Stimulated activated CD8-positive, alpha-beta memory T cell treated with anti-CD3 and anti-CD28 coated beads, Interleukin-2, amount 100 ng/mL, for 1 hour (primary cell): ENCODE measurements at places on chromosomes 7 and 10.

DNA sequence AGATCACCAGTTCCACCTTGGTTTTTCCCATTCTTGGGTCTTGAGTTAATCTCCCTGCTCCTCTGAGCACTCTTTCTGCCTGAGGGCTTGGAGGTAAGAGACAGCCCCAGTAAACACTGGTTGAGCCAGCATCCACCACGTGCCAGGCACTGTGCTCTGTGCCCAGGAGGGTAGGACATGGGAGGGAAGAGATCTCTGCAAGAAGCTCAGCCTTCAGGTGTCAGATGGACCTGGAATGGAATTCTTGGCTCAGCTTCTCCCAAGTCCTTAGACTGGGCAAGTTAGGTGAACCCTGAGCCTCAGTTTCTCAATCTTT is 2.5 kb downstream of the ZYX start:
- no peak for DNase-seq

GRCh38 chr10:71582019-71582418 is 137.6 kb downstream of the C10orf105 start:
- no peak for DNase-seq

DNA sequence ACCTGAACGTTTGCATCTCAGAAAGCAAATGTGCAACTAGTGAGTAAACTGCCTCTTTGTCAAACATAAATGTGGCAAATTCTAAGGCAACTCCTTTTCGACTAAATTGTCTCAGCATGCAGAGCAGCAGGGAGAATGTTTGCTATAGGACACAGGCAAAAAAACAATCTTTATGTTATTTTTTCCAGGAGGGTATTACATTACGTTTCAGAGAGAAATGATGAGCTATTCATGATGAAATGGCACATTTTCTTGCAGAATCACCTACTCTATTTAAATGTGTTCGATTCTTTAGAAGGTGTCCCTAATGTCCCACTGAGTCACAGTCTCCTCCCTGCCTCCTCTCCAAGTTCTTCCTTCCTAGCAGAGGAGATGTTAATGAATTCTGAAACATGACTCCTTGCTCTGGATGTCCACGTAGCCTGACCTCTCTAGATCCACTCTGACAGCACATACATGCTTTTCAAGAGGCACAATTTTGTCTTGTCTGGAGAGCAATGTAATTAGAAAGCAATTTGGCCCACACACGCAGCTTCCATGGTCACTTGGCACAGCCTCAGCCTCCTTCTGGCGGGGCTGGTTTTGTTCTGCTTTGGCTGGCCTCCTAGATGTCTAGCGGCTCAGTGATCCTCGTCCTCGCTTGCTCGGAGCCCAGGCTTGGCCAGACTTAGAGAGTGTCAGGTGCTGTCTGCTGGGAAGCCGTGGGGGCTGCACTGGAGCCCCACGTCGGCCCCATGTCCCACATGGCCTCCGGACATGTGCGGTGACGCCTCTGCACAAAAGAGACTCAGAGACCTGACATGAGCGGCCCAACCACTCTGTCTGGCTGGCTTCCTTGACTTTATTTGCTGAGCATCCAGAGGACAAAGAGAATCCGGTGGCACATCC is 125.7 kb upstream of the ZNF438 start:
- DNase-seq = no peak

DNA sequence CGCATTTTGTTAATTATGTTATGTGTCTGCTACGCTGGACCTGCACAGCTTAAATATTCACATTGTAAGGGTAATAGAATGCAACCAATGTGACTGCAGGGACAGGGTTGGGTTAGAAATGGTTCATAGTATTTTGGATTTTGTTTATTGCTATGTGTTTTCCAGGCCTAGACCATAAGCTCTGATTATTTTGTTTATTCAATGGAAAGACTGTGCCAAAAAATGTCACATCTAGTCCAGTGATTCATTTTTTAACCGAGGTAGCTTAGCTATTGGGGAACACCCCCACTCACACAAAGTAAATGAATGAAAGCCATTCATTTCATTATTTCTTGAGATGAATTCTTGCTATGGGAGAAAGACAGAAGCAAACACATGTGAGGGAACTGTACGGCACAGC is 516.5 kb upstream of the ANKRD30A start:
- DNase-seq = no peak

DNA sequence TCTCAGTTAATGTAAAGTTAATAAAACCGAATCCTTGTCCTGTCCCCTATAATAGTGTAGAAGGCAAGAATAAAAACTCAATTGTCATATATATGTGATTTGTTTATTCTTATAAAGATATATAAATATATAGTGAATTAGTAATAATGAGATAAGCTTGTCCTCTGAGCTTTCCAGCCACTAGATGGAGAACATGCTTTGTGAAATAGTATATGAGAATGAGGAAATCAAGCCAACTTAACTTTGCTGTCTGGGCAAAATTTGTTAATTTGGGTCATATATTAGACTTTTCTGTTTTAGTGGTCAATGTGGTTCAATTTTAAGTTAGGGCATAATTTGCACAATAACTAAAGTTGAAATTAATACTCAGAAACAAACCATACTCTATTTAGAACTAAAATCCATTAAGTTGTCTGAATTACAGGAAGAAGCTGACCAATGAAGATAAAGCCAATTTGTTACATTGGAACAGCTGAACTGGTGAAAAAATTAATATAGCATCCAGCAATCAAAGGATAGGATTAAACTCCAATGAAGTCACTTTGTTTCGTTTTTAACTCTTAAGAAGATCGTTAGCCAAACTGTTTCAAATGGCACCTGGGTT is 595.0 kb downstream of the ARL4A start:
- no peak for DNase-seq

GRCh38 chr10:35017608-35018007 is 72.5 kb downstream of the CUL2 start:
- no peak for DNase-seq

DNA sequence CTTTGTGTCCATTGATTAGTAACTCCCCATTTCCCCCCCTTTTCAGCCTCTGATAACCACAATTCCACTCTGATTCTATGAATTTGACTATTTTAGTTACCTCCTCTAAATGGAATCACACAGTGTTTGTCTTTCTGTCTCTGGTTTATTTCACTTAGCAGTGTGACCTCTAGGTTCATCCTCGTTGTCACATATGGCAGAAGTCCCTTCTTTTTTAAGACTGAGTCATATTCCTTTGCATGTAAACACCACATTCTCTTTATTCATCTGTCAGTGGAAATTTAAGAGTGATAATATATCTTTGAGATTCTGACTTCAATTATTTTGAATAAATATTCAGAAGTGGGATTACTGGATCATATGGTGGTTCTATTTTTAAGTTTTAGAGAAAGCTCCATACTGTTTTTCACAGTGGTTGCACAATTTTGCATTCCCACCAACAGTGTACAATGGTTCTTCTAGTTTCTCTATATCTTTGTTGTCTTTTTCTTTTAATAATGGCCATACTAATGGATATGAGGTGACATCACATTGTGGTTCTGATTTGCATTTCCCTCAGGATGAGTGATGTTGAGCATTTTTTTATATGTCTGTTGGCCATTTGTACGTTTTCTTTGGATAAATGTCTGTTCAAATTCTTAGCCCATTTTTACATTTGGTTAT is 126.1 kb upstream of the GRB10 start:
- DNase-seq = no peak

GRCh38 chr10:54372179-54372578 is 428.9 kb downstream of the PCDH15 start:
- DNase-seq = no peak

DNA sequence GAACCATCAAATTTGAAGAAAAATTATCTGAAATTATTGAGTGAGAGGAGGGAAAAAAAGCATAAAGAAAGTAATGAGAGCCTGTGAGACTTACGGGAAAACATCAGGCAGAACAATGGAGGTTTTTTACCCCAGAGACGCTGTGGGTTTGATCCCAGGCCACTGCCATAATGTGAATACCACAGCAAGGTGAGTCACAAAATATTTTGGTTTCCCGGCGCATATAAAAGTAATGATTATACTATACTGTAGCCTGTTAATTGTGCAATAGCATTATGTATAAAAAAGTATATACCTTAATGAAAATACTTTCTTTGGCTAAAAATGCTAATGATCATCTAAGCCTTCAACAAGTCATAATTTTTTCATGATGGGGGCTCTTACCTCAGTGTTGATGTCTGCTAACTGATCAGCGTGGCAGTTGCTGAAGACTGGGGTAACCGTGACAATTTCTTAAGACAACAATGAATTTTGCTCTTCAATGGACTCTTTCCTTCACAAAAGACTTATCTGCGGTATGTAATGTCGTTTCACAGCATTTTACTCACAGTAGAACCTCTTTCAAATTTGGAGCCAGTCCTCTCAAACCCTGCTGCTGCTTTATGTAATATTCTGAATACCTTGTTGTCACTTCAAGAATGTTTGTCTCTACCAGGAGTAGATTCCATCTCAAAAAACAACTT is 97.0 kb upstream of the FAM20C start:
- DNase-seq = no peak

GRCh38 chr7:91165846-91166230 is 98.4 kb upstream of the FZD1 start:
- DNase-seq = no peak

DNA sequence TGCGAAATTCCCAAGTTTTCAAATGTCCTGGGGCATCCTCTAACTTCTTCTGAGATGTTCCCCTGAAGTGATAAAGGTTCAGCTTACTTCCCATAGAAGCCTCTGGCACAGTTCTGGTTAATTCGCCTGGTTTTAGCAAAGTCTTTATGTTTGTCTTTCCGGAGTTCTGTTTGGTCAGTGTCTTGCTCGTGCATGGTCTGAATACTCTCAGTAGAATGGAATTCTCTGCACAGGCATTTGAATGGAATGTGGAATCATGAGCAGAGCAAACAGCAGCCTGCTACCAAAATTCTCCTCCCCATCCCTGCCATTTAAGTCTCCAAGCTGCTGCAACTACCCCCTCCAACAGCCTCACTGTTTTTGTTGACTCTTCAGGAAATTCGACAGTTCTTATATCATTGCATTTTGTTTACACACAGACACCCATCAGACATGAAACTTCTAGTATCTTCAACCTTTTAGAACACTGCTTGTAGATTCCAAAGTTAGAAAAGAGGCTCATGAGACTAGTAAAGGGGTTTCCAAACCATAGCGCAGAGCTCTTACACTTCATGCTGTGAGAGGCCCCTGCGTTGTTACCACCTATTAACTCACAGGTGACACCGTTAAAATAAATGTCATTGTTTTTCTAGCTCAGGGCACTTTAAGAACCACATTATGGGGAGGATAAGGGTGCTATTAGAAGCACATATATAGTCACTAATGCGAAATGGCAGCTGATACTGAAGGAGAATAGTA is 129.7 kb downstream of the PLCE1 start:
- no peak for DNase-seq

DNA sequence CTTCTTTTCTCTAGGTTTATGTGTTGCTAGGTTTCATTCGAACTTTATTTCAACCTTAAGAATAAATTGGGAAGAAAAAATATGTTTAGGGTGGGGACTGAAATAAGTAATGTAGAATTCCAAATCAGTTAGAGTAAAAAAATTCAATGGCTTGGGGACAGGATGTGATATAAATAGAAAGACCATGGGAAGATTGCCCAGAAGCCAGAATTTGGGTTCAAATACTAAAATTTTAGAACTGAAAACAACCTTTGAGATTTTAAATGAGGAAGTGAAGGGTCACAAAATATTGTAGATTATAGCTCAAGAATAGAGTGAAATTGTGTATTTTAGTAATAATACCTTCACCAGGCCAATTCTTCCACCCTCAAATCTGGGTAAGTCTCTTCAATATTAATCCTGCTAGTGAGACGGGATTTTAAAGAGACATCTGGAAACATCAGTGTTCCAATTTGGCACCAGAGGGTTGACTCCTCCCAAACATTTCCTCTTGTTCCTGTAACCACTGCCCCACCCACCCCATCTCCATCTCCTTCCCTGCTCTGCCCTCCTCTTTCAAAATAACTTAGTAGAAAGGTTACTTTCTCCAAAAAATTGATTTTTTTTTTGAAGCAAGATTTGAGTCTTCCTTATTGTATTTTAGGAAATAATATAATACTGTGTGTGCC is 51.3 kb upstream of the FAM3C start:
- no peak for DNase-seq

DNA sequence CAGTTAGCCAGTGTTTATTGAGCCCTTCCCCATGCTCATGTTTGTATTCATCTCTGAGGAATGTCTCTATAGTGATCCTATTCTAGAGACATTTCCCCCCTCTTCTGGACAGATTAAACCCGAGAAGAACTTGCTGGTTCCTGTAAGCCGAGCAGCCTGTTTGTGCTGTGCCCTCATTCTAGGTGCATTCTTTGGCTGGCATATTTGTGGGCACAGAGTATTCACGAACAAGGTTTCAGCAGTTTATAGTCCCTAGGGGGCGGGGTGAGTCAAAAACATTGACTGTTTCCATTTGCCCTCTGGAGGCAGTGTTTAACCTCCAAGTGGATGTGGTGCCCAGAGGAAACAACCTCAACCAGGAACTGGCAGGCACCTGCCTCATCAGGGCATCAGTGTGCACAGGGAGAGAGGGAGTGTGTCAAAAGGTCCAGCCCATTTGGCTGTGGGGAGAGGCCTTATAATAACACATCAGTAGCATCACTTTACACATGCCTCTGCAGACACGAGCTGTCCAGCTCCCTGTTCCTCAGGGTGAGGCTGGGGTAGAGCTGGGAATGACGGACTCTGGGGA is 273.3 kb upstream of the LRGUK start:
- DNase-seq = no peak

- no peak for DNase-seq
Observed at GRCh38 chr7:102917436-102918353, 4.9 kb downstream of the LRRC17 start.

DNA sequence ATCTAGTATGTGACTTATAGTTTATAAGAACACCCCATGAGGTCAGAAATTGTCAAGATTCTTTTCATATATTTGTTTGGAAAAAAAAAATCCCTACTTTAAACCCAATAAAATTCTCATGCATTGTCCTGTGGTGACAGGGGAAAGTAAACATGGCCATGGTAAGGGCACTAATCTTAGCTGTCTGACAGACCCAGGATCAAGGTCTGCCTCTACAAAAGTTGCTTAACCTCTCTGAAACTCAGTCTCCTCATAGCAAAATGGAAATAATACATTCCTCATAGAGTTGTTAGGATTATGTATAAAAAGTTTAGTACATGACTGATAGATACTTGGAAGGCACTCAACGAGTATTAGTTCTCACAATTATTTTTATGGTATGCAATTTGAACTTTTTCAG is 22.3 kb upstream of the AKAP9 start:
- DNase-seq = no peak

- DNase-seq = no peak
Observed at GRCh38 chr7:53491051-53491450, 455.6 kb downstream of the POM121L12 start.

DNA sequence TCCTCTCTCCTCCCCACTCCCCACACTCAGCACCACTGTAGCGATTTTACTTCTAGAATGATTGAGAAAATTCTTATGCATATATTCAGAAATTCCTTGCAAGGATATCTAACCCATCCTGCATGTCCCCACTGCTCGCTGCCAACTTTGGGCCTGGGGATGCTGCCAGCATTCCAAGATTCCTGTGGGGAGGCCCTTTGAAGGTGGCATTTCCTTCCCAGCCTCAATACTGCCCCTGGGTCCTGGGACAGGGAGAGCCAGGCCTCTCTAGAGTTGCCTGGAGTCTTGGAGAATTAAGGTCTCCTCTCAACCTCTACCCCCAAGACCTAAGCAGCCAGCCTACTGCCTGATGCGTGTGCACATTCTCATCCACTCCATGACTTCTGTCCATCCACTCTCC is 303.5 kb downstream of the NEBL start:
- DNase-seq = no peak

- no peak for DNase-seq
Observed at GRCh38 chr7:55538538-55538937, 33.8 kb downstream of the VOPP1 start.
